ENCODE measurements at places on chromosomes 2 and 18.
A peak's percentile ranks its signal among the peaks of the same experiment; 100 is the strongest.

DNA sequence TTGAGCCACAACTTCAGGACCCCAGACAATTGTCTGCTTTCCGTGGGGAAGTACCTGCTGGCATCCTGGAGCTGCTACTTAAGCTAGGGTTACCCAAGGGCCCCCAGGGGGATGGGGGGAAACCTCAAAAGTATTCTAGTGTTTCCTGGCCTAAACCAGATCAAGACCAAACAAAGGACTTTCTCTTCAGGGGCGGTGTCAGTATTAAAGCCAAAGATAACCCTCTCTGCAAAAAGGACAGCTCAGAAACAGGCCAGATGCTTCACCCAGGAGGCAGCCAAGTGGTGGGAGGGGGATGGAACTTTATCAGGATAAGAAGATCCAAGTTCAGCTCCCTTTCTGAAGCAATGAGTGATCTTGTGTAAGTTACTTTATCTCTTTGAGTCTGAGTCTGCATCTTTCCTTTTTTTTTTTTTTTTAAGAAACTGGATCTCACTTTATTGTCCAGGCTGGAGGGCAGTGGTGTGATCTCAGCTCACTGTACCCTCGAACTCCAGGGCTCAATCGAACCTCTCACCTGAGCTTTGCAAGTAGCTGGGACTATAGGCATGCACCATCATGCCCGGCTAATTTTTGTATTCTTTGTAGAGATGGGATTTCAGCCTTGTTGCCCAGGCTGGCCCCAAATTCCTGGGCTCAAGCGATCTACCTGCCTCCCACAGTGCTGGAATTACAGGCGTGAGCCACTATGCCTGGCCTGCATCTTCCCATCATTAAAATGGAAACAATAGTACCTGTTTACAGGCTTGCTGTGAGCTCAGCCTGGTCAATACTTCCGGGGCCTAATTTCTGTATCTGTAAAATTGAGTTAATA lies 151.8 kb upstream of the PTPRM start:
- no peak for DNase-seq

GRCh38 chr2:83233326-83233725 lies 1225.8 kb downstream of the SUCLG1 start:
- DNase-seq: no peak

- no peak for DNase-seq
Observed at GRCh38 chr18:61896757-61897156, 4.0 kb upstream of the RNF152 start.

DNA sequence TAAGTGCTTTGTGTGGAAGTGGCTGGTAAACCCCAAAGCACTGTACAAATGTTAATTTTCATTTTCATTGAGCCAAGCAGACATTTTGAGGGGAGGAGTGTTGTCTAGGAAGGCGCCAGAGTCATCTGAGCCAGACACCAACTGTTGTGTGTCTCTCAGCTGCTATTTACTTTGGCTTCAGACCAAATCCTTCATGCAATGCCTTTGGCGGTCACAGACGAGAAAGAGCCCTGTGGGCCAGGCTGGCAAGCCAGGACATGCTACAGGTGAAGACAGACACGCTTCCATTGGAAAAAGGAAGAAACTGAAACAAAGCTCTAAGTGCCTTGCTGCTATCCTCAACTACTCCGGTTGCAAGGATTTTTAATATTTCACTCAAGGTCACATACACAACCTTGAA lies 115.4 kb upstream of the CDC42EP3 start:
- DNase-seq: no peak

DNA sequence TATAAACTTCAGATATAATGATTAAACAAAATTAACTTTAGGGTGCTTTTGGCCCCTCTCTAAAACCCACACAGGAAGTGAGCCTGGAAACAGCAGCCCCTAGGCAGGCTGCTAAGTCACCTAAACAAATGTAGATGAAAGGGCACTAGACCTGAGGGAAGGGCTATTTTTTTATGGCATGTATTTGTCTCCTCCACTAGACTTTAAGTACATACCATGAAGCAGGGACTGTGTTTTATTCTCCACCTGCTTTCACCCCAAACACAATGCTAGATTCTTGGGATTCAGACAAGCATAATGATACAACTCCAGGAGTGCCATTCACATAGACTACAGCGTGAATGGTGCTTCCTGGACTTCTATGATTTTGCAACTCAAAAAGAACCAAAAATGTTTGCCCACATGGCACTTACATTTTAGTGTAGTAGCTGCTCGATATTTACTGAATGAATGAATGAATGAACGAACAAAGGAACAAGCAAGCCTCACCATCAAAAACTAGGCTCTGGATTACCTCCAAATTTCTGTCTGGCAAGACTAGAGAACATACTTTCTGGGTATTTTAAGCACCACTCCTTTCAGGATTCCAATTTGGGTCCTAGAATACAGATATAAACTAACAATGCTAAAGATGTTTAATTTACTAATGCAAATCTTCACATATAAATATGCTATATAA lies 10.1 kb downstream of the ATAD2B start:
- DNase-seq: no peak

DNA sequence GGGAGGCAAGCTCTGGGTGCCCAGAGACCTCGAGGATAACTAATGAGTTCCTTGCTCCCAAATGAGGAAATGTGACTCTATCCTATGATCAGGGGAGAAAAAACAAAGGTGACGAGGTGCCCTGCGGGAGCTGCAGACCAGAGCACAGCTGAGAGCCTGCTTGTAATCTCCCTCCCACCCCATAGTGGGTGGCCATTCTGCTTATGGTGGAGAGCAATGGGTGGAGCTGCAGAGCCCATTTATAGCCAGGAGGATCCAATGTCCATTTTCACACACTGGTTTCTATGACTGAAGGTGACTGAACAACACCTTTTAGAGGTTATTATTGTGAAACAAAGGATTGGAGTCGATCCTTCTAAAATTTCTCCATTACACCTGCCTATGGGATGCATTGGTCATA lies 153.3 kb downstream of the COL6A3 start:
- no peak for DNase-seq

- no peak for DNase-seq
Observed at GRCh38 chr2:240981871-240982800, 16.3 kb upstream of the SNED1 start.

DNA sequence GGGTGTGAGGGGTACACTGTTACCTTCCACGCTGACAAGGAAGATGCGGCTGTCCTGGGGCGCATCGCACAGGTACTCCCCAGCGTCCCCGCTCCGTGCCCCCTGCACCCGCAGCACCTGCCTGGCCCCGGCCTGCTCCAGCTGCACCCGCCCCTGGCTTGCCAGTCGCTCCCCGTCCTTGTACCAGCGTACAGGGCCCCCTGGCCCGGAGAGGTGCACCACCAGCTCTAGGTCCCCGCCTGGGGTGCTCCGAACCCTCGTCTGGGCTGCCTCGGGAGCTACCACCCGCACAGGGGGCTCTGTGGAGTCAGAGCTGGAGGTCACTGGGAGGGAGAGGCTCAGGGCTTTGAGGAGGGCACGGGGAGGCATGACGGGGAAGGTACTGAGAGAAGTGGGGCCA lies 13.5 kb downstream of the TMEM198 start:
- DNase-seq: no peak

DNA sequence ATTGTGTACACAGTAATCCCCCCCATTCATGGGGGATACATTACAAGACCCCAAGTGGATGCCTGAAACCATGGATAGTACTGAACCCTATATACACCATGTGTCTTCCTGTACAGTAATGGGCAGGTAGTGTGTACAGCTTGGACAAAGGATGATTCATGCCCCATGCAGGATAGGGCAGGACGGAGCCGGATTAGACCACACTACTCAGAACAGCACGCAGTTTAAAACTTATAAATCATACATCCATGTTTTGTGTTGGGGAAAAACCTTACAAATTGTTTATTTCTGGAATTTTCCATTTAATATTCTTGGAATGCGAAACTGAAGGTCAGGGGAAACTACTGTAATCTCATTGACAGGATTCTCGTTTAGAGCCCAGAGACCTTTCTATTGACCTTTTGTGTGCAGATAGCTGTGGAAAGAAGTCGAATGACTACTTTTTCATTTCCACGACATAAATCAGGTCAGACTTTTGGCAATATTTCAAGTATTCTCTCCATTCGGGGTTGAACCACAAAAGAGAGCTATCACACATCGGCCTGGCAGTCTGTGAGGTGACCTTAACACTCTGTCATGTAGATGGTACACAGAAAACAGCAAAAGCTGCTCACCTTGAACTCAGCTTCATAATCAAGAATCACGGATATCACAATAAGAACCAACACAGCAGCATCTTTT lies 9.9 kb upstream of the YPEL5 start:
- DNase-seq: no peak

DNA sequence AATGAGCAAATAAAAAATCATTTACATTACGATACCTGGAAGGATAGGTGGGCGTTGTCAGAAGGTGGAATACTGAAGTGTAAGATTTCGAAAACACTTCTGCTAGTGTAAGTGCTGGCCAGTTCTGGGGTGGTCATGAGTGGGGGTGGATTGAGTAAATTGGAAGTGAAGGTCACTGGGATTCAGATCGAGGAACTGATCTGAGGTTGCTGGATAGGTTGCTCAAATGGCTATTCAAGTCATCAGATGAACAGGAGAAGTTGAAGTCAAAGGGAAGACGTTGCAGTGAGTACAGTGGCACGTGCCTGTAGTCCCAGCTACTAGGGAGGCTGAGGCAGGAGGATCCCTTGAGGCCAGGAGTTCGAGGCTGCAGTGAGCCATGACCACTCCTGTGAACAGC lies 95.7 kb downstream of the MALT1 start:
- no peak for DNase-seq

DNA sequence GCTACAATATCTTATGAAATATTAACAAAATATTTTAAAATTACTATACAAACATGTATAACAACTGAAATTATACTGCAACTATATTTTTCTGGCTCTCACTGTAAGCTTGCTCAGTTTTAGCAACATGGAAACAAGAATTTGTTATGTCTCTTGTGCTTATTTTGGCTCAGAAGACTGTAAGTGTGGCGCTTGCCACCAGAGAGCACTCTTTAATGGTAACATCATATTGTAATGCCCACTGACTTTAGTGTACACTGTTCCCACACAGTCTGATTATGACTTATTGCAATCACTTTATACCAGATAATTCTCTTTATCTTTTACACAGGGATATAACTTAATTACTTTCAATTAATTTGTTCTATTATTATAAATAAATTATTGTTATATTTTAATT lies 1500.6 kb upstream of the TMEFF2 start:
- no peak for DNase-seq

DNA sequence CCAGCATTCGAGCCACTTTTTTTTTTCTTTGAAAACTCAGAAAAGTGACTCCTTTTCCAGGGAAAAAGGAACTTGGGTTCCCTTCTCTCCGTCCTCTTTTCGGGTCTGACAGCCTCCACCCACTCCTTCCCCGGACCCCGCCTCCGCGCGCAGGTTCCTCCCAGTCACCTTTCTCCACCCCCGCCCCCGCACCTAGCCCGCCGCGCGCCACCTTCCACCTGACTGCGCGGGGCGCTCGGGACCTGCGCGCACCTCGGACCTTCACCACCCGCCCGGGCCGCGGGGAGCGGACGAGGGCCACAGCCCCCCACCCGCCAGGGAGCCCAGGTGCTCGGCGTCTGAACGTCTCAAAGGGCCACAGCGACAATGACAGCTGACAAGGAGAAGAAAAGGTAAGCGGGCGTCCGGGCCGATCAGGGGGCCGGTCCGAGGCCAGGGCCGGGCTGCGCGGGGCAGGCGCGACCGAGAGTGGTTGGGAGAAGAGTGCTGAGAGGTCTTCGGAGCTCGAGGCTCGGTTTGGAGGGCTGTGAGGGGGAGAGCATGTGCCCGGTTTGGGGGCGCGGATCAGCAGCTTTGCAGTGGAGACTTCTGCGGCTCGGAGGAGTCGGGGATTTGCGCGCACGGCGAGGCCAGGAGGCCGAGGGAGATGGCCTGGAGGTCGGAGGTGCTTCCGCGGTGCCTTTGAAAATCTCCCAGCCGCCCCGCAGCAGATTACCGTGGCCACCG lies 502 bp downstream of the EPAS1 start:
- peak; percentile 43 for DNase-seq

- DNase-seq: no peak
Observed at GRCh38 chr2:66700677-66701066, 265.7 kb downstream of the MEIS1 start.

DNA sequence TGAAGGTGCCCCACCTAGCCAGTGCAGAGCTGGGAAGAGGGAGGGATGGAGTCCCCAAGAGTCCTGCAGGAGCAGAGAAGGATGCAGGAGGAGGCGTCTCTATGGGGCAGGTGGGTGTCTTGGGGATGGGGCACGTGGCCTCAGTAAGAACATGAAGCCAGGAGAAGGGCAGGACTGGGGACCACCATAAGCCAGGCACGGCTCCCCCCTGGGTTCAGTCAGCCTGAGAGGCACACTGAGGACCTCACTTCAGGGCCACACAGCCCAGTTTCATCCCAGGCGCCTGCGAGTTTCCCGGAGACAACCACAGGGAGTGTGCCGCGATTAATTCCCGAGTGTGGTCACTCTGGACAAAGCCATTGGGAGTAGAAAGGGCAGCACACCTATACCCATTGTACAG lies 120.3 kb downstream of the GYPC start:
- DNase-seq: no peak

DNA sequence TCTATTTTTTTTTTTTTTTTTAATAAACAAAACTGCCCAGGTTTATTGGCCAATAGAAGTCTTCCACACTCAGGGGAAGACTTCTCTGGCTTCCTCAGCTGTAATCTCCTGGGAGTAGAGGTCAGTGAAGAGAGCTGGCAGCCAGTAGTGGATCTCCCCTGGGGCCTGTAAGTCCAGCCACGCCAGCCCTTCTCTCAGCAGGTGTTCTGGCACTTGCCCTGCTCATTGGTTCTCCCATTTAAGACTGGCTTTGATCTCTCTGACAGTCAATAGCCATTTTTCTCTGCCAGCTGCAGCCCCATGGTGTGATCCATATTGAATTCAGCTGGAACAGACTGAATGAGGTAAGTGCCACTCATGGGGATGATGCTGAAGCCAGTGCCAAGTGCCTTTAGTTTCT lies 170.6 kb upstream of the SPHKAP start:
- DNase-seq: no peak

DNA sequence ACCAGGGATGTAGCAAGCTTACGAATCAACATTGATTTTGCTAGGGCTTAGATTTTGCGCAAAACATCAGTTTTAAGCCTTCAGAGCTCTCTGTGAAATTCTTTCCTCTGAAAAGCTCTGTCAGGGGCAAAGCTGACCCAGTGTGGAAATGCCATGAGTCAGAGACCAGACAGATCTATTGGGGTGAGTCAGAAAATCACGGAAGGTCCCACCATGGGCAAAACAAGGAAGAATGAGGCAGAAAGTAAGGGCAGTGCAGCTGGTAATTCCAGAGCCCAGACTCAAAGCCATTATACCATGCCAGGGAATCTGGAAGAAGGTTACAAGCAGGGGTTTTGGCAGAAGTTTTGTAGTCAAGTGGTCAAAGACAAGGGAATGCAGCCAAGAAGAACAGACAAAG lies 256.6 kb upstream of the CTAGE1 start:
- DNase-seq: no peak

DNA sequence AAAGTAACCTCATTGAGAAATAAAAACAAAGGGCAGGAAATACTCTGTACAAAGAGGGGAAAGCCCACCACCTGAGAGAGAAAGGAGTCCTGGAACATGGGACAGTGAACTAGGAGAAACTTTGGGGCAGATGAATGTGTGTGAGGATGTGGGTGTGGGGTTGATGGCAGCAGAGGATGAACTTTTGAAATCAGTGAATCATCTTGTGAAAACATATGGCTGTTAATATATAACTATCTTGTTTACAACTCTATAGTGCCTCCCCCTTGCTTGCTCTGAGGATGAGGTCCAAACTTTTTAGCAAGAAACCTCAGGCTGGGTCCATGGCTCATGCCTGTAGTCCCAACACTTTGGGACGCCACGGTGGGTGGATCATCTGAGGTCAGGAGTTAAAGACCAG lies 171.8 kb upstream of the LHCGR start:
- no peak for DNase-seq
